Tibial nerve (tissue), 4 donors: ENCODE measurements at places on chromosomes 7 and 10.

- no peak for DNase-seq
Measured at GRCh38 chr10:101769541-101770180, 6.3 kb downstream of the FGF8 start.

DNA sequence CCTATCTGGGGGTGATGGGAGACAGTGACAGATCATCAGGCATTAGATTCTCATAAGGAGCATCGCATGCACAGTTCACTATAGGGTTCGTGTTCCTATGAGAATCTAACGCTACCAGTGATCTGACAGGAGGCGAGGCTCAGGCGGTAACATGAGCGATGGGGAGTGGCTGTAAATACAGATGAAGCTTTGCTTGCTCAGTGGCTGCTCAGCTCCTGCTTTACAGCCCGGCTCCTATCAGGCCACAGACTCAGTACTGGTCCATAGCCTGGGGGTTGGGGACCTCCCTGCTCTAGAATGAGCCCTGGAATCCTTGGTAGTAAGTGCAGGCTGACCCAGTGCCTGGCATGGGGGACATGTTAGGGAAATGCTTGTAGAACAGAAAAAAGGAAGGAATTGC, 426.0 kb downstream of the TYW1 start:
- DNase-seq, result no peak

- DNase-seq, result no peak
Measured at GRCh38 chr10:45466784-45467183, 92.8 kb downstream of the ALOX5 start.

DNA sequence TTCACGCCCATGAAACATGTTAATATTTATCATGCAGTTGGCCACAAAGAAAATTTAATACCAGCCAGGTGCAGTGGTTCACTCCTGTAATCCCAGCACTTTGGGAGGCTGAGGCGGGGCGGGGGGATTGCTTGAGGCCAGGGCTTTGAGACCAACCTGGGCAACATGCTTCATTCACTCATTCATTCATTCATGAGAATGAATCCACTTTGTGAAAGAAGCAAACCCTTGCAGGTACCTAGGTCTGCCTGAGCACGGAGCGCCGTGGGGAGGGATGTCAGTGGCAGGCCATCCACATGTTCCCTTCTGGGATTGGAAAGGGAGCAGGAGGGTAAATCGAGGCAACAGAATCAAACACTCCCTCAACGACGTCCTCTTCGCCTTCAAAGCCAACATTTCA, 4.7 kb downstream of the ANXA11 start:
- no peak for DNase-seq

DNA sequence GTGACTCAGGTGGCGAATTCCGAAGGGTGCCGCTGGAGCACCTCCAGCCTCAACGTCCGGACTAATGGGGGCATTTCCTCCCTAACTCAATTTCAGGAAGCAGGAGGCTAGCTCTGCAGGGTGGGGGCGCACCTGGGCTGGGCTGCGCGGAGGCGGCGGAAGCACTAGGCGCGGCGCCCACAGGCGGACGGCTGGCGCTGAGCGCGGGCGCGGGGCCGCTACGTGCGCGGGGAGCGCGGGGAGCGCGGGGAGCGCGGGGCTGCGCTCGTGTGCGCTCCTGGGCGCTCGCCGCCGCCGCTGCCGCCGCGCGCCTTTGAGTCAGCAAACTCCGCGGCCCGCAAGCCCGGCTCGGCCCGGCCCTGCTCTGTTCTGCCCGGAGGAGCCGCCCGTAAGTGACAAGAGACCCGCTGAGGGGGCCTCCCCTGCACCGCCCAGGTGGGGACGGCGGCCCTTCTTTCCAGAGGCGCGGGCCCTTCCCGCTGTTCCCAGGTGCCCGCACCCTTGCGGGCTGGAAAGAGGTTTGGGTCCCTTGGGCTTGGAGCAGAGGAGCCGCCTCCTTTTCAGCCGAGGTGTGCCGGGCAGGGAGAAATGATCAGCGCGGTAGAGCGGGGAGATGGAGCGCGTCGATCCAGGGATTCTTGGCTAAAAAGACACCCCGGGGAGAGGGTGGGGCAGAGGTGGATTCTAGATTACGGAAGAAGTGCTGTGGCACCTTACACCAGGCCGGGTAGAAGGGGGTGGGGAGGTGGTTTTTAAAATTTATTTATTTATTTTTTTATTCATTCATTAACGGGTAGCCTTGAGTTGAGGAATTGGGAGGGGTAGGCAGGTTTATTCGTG, at the start of gene SNX10:
Gene SNX10, plus strand, starts transcription at position 164 of the 840 bp plus-strand sequence. CDS start 54,581 bp downstream, outside the sequence.
- DNase-seq, result no peak

DNA sequence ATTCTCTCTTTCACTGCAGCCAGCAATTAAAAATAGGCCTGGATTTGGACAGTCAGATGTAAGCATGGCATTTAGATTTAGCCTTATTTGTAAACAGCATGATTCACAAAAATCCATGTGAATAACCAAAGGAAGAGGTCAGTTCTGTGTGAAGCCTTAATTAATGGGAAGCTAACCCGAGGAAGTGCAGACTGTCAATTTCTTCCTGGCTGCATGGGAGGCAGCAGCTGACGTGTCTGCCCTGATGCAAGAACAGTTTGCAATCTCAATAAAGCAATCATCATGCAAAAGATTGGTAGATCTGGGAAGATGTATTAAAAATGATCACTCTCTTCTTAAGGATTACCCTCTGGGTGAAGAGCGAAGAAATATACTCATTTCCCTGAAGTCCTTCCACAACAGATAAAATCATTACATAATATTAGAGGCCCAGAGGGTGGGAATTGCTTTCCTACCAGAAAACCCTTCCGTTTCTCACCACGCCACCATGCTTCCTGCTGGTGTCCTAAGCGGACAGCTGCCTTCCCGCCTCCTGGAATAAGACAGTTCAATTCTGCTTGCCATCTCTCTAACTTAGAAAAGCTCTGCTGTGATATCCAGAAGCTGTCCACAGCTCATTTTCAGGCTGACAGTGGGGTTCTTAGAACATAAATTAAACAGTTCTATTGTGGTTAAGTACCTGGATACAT, 526.7 kb upstream of the NRP1 start:
- DNase-seq, result no peak

DNA sequence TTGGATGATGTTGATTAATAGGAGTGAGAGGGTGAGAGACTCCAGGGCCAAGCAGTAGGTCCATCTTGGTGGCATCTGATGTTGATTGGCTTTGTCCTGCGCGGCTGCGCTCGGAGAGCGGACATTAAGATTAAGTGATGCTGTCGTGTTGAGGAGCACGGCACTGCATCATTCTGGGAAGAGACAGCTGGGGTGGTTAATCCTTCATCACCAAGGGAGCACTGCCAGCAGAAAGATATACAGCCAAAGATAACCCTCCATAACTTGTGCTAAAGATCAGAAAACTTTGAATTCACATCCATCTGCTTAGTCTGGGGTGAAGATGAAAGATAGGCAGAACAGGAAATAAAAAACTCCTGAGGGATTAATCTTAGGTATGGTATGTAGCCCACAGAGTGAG, 208.3 kb downstream of the LRMDA start:
- no peak for DNase-seq
